ENCODE measurements at places on chromosomes 13 and 19.

- DNase-seq: no peak
These were observed 316.6 kb downstream of the DNAJC15 start for GRCh38 chr13:43339805-43340550.

DNA sequence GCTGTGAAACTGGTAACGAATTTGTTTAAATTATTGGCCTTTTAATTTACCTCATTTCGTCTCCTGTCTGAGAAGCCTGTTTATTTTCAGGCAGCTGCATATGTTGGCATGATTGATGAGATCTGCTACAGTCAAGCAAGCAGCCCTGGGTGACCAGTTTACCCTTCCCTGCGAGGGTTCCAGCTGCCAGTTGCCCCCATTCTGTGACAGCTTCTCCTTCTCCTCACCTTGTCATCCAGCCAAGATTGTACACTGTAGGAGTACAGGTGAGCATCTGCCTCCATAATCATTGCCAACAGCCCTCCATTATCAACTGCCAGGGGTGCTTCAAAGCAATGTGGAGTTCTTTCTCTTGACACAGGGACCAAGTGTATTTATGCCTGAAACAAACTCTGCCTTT, 1979.9 kb upstream of the PRR20A start:
- DNase-seq: no peak

DNA sequence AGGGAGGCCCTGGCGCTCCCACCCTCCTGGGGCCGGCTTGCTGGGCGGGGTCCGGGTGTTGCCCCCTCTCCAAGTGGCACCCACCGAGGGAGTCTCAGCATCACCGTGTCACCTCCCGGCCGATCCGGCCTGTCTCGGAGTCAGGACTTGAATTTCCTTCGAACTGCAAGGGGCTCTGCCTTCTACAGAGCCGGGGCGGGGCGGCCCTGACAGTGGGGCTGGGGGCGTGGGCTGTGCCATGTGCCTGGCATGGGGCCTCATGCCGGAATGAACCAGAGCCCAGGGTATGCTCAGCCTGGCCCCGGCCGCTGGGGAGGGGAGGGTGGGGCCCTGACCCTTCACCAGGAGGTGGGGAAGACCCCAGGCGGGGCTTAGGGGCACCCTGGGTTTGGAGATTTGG, 47.0 kb upstream of the TCF3 start:
- no peak for DNase-seq

GRCh38 chr19:10706990-10707389, 5.8 kb downstream of the QTRT1 start:
- DNase-seq: no peak

- DNase-seq: no peak
These were observed 763.5 kb upstream of the GPC6 start for GRCh38 chr13:92463134-92463533.

- DNase-seq: peak; percentile 83
These were observed 60.0 kb upstream of the SERP2 start for GRCh38 chr13:44313674-44314073.

GRCh38 chr19:41853768-41854167, 6.3 kb upstream of the RPS19 start:
- no peak for DNase-seq

GRCh38 chr13:44869167-44869566, 120.1 kb downstream of the NUFIP1 start:
- DNase-seq: no peak

GRCh38 chr13:21837841-21838551, 167.1 kb downstream of the FGF9 start:
- no peak for DNase-seq

GRCh38 chr13:75180805-75181455, 301.0 kb downstream of the TBC1D4 start:
- DNase-seq: no peak

DNA sequence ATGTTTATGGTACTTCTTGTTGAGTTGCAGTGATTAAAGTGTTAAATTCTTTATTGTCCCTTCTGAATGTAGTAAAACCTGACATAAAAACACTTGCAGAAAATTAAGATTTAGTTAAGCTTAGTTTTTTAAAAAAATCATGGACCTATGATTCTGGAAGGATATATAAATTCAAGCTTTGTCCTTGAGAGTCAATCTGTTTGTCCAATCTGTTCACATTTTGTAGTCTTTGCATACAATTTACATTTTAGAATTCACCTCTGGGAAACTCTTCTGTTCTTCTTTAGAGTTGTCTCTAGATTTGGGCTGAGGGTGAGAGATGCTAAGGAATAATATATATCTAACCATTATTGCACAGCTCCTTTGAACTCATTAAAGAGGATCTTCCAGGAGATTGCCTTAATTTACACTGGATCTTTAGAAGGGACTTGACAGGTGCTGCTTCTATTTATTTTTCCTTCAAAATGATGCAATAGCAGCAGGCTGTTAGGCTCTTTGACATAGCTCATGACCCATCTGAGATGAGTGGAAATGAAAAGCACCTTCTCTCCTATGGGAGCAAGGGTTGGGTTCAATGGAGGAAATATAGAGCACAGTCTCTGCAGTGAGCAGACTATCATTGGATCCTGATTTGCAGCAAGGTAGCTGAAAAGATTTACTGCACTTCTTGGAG, 433.9 kb downstream of the GPC6 start:
- no peak for DNase-seq

GRCh38 chr13:33326246-33326645, 40.7 kb upstream of the STARD13 start:
- no peak for DNase-seq

DNA sequence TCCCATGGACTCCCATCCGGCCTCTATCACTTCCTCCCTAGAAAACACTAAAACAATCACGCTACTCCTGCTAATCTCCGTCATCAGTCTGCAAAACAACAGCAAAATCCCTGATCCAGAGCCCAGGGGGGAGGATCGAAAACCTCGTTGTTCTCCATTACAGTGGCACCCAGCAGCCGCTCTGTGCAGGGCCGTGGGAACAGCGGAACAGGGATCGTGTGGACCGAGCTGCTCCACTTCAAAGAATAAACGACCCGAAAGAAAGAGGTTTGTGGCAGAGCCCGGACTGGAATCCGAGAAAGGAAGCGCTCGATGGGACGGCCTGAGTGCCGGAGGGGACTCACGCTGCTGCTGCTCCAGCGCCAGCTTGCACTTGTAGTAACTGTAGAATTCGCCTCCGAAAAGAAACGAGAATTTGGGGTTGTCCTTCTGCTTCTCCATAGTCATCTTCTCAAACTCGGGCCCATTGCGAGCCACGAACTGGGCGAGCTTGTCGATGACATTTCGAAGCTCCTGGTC, 652 bp downstream of the CHERP start:
- no peak for DNase-seq

DNA sequence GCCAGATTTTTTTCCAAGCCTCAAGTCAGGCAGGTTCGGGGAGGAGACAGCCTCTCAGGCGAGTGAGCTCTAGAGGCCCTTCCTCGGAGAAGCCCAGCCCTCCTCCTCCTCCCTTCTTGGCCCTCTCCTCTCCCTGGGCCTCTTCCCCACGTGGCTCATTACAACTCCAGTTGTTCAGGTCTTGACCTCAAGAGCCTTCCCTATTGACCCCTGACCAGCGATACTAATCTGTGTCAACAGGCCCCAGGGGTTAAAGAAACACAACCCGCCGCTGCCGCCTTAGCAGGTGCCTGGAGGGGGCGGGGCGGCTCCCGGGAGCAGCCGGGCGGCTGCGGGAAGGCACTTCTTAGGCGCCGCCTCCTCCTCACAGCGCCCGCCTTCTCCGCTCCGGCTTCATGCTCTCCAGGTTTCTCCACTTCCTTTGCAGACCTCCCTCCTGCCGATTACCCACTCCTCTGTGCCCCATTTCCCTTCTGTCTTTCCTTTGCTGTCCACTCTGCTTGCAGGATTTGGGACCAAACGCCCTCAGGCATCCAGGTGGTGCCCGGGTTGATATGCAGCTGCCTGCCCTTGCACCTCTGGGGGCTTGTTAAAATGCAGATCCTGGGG, 51.0 kb downstream of the LYL1 start:
- no peak for DNase-seq

DNA sequence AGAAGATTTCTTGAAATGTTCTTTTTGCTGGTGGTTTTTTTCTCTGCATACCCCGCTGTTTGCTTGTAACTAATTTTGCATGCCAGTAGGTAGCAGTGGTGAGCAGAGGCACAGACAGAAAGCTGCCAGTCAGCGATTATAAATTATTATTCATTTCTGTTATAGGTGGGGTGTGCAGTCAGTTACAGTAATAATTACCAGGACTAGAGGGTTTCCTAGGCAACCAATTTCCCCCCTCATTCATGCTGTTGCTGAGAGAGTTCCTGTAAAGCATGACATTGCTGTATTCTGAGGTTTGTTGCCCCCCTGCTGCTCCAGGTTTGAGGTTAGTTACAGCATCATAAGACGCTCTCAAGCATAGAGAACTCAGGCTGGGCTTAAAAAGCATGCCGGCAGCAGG, 104.5 kb downstream of the URI1 start:
- DNase-seq: no peak

DNA sequence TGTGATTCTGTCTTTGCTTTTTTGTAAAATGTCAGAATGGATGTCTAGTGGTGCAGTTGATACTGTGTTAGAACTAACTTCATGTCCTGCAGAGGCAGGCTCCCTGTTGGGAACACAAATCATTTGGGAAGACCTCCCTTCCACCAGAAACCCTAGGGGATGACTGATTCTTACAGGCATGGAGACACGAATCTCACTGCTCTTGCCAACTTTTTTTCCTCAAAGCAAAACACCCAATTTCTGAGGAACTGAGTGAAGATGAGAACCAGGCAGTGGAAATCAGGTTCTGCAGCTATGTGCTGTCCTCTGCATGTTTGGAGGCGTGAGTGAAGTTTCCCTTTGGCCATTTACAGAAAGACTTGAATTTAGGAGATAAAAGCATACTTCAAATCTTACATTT, 87.5 kb upstream of the CSNK1A1L start:
- no peak for DNase-seq

GRCh38 chr13:100506600-100507422, 81.8 kb downstream of the GGACT start:
- DNase-seq: no peak

DNA sequence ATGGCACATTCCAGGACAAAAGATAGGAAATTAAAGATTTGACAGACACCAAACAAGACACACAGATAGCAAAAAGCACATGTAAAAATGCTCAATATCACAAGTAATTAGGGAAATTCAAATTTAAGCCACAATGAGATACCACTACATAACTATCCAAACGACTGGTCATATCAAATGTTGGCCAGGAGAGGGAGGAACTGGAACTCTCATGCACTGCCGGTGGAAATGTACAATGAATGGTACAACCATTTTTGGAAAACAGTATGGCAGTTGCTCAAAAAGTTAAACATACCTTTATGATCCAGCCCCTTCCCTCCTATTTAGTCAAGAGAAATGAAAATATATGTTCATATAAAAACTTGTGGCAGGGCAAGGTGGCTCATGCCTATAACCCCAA, 36.8 kb upstream of the CYP2S1 start:
- no peak for DNase-seq

GRCh38 chr19:16668176-16668575, 7.2 kb downstream of the TMEM38A start:
- DNase-seq: no peak

GRCh38 chr13:59885076-59885475, 278.7 kb downstream of the DIAPH3 start:
- DNase-seq: no peak

DNA sequence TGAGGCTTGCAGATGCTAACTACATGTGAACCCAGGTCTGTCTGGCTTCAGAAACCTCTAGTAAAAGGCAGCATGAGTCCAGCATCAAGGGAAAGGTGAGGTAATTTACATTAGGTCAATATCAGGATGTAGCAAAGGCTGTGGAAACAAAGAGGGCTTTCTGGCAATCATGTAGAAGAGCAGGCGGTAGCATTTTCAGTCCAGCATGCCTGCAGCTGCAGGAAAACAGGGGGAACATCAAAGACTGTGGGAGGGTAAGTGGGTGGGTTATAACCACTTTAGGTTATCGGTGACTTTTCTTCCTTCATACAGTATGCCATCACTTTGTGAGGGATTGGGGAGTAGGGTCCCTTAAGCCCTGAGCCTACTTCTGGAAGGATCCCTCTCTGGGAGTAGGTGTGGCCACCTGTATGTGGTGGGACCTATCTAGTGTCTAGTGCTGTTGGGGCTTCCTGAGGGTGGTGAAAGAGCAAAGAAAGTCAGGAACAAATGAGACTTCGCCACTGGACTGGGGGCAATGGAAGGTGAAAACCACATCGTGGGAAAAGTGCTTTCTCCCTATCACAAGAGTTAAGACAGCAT, 10.8 kb downstream of the SUGP2 start:
- no peak for DNase-seq

DNA sequence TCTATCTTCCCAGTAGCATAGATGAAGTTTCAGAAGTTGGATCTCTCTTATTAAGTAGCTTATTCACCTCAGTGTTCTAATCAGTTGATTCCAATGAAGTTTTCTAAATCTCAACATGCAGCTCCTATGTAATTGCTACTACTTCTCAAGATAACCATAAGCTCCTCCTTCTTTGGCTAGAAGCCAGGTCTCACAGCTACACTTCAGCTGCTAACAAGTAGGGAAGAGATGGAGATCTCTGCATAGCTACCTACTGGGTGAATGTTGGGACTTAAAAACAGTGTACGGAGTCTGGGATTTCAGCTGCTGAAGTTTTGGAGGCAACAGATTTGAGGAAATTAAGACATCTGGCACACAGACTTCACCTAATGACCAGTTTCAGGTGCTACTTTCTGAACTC, 661.0 kb downstream of the SLITRK1 start:
- DNase-seq: peak; percentile 56

DNA sequence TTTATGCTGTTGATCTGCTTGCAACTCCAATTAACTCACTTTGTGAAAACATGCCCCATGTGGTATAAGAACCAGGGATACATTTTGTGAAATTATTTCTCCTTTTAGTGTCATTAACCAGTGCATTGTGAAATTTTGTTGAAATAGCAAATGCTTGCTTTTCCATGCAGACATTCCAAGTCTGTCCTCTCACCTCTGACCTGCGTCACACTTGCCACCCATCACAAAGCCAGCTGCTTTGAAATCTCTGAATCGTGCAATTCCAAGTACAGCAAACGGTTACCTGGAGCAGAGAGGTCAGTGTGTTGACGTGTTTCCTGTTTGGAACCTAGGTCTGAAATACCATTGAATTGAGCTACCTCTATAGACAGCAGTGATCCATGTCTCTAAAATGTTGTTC, 4.9 kb upstream of the SLC25A15 start:
- DNase-seq: no peak

GRCh38 chr13:113446488-113446854, 6.8 kb downstream of the ADPRHL1 start:
- no peak for DNase-seq

GRCh38 chr19:48646722-48647216, 782 bp upstream of the CA11 start:
- DNase-seq: no peak
